Amniotic stem cell (primary cell): ENCODE measurements at places on chromosomes 1 and 21.

DNA sequence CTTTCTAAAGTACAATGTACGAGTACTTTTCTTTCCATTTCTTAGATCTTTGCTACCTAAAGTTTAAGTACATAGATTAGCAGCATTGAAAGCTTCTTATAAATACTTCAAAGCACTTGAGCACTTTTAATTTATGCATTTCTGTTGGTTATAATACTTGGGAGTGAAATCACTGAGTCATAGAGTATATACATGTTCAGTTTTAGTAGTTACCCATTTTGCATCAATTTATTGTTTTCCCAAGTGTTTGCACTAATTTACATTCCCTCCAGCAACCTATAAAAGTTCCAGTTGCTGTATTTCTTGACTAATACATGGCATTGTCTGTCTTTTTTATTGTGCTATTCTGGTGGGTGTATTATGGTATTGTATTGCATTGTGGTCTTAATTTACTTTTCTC, 20.3 kb downstream of the PRKAA2 start:
- no peak for DNase-seq

DNA sequence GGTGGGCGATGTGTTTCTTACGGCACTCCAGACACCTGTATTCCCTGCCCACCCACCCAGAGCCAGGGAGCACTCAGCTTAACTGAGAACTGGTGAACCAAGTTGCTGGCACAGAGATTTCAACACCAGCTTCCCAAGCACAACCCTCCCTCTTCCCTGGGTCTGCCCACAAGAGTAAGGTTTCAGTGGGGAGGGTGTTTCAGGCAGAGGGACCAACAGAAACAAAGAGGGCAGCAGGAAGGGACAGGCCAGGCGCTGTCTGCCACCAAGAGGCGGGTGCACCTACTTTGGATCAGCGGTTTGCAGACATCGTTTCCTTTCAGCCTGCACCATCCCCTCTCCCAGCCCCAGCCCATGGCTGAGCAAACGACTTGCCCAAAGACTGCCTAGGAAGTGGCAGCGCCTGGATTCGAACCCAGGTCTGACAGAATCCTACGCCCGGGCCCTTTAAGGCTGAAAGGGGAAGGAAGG, 21.9 kb upstream of the ALDH4A1 start:
- DNase-seq = no peak

- DNase-seq = no peak
Observed at GRCh38 chr1:156708218-156708661, 2.9 kb upstream of the CRABP2 start.

DNA sequence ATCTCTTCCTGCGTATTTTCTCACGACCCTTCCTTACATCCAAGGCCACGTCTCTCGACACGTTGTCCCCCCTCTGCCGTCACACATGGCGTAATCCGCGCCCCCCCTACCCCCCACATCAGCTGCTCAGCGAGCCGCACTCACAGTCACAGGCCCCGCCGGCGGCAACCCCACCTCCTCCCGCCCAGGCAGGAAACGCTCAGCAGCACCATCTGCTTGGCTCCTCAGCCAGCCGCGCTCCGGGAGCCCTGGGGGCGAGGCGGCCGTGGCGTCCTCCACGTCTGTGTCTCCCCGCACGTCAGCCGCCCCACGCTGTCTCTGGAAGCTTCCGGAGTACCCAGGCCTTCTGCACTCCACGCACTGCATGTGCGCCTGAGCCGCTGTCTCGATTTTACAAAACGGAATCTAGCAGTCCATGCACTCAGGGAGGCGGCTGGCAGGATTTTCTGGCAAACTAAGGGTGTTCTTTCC, 64.6 kb downstream of the SIK1 start:
- DNase-seq = no peak

DNA sequence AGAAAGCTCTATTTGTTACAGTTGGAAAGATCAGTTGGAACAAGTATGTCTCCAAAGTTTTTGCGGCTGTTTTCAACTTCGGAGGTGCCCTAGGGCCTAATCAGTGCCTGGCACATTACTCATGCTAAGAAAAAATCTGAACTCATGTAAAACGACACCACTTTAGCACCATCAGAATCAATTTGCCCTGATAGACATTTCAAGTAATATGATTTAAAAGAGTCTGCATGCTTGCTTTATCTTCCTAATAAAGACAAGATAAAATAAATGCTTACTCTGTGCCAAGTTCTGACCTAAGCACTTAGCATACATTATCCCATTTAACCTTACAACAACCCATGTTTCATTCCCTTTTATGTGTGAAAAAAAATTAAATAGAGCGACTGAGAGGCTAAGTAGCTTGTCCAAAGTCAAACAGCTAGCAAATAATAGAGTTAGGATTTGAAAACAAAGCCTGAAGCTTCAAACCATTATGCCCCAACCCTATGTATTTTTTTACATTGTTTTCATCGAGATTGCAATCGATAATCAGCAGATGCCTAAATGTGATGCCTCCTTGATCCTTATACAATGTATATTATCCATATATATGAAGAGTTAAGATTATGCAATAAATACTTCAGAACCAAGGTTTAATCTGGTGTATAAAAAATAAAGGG, 91.3 kb downstream of the DENND1B start:
- DNase-seq = no peak

DNA sequence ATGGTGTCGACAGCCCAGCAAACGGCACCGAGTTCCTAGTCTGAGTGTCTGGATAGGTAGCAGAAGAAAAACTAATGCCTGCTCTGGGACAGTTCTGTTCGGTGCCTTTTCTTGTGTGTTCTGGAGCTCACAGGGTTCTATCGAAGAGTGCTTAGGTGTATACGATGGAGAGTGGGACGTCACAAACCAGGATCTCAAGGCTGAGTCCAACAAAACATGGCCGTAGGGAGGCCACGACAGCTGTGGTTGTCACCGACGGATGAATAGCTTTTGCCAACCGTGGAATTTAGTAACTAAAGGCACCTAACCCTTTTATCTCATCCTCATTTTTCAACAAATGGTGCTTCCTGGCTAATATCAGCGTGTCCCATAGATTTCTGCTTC, 635 bp upstream of the SYNJ1 start:
- DNase-seq = no peak

DNA sequence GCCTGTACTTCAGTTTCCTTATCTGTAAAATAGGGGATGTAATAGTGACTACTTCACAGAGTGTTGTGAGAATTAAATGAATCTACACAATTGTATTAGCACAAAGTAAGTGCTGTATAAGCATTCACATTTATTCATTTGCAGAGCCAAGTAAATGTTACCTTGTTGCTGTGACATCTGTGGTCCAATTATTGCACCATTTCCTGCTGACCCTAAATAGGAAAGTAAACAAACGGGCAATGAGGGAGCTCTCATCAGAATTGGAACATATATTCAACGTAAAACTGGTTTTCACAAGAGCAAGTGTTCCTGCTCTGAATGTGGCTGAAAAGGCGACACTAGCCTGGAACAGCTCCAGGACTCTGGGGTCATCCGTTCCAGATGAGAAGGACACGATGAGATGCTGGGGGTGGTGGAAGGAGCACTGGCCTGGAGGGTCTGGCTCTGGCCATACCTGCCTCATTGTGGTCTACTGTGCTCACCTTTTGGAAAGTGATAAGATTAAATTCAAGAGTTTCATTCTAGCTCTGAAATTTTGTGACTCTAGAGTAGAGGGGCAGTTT, 34.5 kb downstream of the PROX1 start:
- DNase-seq = no peak

DNA sequence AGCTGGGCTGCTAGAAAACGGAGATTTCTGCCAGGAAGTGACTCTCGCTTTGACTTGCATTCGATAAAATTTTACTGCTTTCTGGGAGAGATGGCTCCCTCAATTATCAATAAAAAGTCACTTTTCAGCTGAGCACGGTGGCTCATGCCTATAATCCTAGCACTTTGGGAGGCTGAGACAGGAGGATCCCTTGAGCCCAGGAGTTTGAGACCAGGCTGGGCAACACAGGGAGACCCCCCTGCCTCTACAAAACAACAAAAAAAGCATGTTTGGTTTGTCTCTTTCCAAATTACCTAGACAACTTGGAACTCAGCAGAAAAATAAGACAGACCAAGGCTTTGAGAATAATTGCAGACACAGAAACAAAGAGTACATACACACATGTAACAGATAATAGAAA, 12.9 kb upstream of the ENSA start:
- no peak for DNase-seq

GRCh38 chr1:214028649-214029406, 41.1 kb downstream of the PROX1 start:
- no peak for DNase-seq

DNA sequence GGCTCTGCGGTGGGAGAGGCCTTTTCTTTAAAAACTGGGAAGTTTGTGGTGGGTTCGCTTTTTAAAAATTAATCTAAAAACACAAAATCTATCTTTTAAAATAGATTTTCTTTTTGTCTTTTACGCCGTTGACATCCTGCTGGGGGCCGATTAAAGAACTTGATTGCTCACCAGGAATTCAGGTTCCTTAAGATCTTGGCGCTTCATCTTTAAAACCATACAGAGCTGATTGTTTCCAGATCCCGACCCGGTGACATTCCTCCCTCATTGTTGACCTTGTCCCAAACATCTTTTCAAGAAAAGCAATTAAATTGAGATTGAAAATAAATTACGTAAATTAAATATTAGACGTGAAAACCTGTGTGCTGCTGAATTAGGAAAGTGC, 546 bp upstream of the ZNF697 start:
- DNase-seq = no peak

DNA sequence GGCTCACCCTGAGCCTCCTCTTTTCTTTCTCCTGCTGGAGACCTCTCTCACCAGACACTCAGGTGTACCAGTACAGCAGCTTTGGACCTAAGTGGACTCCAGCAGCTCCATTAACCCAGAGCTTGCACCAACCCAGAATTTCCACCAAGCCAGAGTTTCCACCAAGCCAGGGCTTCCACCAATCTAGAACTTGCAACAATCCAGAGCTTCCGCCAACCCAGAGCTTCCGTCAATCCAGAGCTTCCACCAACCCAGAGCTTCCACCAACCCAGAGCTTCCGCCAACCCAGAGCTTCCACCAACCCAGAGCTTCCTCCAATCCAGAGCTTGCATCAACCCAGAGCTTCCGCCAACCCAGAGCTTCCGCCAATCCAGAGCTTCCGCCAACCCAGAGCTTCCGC, 23.2 kb downstream of the CRYAA start:
- DNase-seq = no peak

DNA sequence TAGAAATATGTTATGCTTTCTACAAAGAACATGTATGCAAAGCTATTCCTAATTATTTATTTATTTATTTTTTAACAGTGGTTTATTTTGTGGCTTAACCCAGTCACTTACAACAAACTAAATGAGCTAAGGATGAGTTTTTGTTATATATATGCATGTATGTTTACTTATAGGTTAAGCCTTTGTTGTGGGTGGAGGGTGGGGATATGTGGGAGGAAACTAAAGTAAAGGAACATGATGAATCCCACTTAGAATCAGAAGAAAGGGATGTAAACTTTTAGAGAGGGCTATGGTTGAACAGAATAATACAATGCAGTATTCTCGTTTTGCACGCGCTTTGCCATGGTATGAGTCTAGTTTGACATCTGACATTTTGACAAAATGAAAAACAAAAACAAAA, 321.0 kb upstream of the RUNX1 start:
- no peak for DNase-seq

DNA sequence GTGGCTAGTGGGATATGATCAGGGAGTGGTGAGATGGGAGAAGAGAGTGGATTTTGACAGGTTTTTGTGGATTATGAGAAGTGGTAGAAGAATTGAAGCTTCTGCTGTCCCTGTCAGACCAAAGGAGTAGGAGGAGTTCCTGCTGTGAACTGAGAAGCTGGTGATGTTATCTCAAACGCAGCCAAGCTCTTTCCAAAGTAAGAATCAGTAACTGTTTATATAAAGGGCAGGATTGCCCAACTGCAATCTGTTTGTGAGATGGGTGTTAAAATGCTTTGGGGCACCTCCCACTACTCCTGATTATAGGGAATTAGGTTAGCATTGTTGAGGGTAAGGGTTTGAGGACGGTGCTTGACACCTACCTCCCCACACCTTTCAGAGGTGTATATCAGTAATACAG, 60.5 kb upstream of the USP25 start:
- no peak for DNase-seq

DNA sequence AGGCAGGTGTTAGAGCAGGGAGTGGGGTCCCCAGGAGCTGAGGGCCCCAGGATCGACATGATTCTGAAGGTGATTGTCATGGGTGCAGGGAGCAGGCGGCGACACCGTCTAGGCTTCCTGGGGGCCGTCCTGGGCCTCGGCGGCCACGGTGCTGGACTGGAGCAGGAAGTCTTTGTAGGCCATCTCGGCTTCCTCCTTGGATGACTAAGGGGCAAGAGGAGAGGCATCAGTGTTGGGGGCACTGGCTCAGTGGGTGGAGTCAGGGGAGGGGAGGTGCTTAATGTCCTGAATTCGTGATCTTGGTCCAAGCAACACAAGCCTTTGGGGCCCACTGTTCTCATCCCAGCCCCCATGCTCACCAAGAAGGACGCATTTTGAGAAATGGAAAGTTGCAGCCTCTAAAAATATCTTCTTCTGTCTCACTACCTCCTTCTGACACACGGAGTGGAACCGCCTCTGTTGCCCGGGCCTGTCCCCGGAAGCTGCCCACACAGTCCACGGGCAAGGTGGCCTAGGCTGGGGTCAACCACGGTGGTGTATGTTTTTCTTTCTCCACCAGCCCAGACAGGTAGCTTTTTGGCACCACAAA, 8.6 kb upstream of the FCMR start:
- DNase-seq = no peak

- no peak for DNase-seq
Observed at GRCh38 chr1:175129997-175130648, 62.5 kb downstream of the KIAA0040 start.

DNA sequence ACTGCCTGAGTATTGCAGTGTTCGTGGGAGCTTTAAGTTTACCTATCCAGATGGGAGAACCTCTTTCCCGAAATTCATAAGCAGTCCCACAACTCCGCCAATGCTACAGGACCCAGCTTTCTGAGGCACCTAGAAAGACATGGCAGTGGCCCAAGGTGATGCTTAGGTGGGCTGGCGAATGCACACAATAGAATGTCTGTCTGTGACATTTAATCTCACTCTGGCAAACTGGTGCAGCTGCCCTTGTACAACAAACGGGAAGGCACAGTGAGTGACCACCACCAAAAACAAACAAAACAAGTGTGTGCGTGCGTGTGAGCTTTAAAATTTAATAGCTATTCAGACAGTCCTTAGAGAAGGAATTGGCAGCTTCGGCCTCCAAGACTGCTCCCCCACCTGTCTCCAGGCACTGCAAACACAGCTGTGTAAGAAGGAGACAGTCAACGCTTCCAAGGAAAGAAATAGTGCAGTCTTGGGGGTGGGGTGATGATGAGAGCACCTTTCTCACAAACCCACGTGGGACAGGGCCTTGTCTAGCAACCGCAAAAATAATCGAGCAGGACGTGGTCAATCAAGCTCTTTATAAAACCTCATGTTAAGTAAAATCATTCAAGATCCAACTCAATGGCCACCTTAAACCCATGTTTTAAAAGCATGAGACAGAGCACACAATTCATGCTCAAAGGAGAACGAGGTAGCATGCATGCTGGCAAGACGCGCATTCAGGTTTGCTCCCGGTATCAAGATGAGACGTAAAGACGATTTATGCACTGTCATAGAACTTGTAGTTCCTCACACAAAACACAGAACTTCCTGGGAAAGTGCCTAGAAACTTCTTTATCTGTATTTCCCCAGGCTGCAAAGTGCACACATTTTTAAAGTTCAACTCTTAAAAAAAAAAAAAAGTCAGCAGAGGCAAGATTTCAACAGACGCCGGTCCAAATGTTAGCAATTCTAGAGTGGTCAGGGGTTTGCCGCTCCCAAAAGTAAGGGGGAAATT, 84.1 kb downstream of the TM2D1 start:
- no peak for DNase-seq
